ENCODE measurements at places on chromosomes 12 and 14. TPM values are rescaled to one million over a fixed set of nuclear protein-coding genes. Genes with fewer than 3 reads are reported as not detected.

DNA sequence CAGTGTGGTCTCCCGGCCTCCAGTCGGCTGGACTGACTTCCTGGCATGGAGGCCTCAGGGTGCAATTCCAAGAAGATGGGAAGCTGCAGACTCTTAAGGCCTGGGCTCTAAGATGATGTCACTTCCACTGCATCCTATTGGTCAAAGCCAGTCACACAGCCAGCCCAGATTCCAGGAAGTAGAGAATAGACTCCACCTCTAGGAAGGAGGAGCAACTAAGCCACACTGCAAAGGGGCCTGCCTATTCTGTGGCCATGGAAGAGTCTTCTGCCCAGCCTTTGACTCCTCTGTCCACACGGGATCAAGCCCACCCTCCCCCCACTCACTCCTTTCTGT, 103.9 kb upstream of the RFLNA start:
- no peak for DNase-seq

Gene HEBP1
- polyA plus RNA-seq, result 237 TPM

Gene FAM181A
- not detected for polyA plus RNA-seq

DNA sequence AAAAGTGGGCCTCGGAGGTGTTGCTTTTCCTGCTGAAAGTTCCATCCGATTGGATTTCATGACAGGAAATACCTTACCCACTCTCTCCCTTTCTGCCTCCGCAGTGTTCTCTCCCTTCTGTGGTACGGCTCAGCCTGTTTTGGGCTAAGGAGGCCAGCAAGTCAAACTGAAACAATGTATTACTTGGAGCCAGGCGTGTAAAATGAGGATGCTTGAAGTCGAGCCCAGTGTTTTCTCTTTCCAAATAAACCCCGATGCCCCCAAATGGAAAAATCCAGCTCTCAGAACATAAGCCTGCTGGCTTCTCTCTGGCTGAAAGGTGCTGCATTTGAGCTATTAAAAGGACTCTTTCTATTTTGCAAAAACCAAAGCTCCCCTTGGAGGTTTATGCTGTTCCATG, 124.7 kb downstream of the ZNF664 start:
- no peak for DNase-seq

DNA sequence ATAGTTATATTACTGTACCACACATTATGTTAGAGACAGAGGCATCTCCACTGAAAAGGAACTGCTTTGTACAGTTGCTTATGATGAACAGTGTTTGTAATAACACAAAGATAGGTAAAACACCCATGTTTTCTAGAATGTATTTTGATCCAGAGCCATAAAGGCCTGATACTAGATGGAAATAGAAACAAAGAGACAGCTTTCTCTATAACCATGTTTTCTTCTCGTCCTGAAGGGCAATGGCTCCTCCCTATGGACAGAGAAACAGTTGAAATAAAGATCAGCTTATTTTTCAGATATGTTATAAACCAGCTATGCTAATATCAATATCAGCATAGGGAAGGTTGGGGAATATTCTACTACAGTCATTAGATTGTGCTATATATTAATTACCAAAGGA, 109.2 kb downstream of the ATXN7L3B start:
- DNase-seq, result peak; percentile 1

DNA sequence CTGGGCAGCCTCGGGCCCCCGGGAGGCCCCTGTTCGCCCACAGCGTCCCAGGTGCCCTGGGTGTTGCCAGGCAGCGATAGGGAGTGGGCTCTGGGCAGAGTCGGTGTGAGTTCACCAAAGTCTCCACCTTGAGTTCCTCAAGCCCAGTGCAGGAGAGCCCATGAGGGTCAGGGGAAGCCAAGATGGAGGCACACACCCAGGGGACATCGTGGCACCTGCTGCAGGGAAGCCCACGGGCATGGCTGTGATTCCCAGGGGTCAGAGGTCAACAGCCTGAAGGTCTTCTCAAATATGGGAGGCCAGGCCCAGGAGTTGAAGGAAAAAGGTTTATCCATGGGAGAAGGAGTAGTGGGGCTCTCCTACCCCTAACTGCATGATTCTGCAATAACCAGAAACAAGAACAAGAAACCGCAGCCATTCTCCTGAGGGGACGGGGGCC, 148.8 kb downstream of the ADGRD1 start:
- DNase-seq, result no peak

DNA sequence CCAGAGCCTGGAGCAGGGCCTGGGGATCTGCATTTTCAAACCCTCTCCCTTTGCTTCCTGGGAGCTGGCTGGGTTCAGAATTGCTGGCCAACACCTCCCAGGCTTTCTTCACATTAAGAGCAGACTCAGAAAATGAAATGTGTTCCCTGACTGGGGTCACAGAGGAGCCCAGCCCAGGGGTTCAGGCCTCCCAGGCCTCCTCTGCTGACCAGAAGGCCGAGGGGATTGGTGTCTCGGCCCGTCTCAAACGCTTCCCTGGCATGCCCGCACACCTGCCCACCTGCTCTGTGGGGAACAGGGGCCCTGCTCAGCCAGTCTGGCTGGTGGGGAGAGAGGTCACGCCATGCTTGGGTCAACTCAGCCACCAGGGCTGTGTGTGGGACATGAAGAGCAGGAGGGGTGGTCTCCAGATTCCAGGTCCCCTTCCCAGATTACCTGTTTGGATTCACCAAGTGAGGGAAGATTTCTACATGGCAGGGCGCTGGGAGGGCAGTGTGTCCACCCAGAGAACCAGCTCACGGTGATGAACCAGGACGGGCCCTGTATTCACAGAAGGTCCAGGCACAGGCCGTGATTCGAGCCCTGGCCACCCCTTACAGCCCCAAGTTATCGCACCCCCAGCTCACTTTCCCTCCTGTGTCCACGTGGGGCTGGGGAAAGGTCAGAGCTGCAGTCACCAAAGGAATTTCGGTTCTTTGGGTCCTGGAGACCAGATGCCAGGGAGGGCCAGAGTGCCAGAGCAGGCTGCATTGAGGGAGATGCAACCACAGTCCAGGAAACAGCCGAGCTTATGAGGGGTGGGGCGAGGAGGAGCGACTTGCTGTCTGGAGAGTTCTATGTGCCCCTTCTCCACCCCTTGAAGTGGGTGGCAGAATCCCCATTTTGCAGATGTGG, 55.2 kb upstream of the RIN3 start:
- DNase-seq, result no peak

- DNase-seq, result no peak
These were observed 174.7 kb downstream of the SLC2A13 start for GRCh38 chr12:39931231-39931630.

- DNase-seq, result no peak
These were observed 1.3 kb upstream of the RPGRIP1 start for GRCh38 chr14:21278632-21279031.

- no peak for DNase-seq
These were observed 6.6 kb downstream of the TMEM263 start for GRCh38 chr12:106962286-106962685.

Gene LRTM2
- polyA plus RNA-seq, result 0.13 TPM

- DNase-seq, result no peak
These were observed 17.7 kb downstream of the RFX4 start for GRCh38 chr12:106600503-106600902.

Gene ARHGEF25
- polyA plus RNA-seq, result 17.8 TPM

Gene TEX52
- polyA plus RNA-seq, result 2.8 TPM

Gene DNAI7
- 0.63 TPM for polyA plus RNA-seq

GRCh38 chr12:38921025-38921677, 15.8 kb upstream of the CPNE8 start:
- DNase-seq, result peak; percentile 68

- no peak for DNase-seq
These were observed 5.3 kb downstream of the RNF41 start for GRCh38 chr12:56216461-56216860.

DNA sequence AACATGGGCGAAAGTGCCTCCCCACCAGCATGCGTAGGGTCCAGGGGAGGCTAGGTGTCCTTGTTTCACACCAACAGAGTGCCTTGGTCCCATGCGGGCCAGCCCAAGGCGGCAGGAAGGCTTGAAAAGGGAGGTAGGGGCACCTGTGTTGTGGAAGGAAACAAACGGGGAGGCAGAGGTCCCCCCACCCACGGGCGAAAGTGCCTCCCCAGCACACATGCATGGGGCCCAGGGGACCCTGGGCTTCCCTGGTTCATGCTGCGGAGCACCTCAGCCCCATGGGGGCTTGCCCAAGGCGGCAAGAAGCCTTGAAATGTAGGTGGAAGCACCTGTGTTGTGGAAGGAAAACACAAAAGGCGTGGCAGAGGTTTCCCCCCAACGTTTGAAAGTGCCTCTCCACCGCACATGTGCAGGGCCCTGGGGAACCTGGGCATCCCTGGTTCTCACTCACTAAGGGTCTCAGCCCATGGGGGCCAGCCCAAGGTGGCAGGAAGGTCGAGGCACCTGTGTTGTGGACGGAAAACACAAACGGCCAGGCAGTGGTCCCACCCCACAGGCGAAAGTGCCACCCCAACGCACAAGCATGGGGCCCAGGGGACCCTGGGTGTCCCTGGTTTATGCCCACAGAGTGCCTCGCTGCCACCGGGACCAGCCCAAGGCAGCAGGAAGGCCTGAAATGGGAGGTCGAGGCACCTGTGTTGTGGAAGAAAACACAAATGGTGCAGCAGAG, 374.7 kb downstream of the ALG10 start:
- DNase-seq, result no peak

Gene TEAD4
- polyA plus RNA-seq, result 5.5 TPM

- no peak for DNase-seq
These were observed 54.4 kb upstream of the TMEM263 start for GRCh38 chr12:106901276-106901675.

DNA sequence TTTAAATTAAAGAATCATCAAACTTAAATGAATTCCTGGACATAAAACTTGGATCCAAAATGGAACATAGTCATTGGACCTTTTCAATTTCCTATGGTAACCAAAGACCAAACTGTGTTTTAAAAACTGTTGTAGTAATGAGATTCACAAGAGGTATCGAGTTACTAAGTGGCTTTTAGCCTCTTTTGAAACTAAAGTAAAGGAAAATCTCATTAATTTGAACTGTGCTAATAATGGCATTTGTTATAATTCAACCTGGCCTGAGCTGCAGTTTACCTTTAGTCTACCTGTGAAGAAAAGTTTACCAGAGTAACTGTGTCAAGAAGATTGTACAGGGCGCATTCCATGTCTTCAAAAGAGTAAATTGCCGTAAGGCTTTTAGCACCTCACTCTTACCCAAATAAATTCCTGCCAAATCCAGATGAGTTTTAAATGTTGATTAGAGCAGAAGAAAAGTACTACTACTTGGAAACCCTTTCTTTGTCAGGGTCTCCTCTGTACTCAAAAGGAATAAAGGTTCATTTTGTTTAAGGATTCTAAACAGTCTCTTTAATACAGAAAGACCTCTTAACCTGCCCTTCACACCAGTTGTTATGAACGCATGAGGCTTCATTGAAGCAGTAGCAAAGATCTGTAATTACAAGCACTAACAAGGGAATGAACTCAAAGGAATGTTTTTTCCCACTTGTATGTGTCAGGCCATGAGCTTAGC, 17.1 kb upstream of the MED13L start:
- DNase-seq, result no peak

DNA sequence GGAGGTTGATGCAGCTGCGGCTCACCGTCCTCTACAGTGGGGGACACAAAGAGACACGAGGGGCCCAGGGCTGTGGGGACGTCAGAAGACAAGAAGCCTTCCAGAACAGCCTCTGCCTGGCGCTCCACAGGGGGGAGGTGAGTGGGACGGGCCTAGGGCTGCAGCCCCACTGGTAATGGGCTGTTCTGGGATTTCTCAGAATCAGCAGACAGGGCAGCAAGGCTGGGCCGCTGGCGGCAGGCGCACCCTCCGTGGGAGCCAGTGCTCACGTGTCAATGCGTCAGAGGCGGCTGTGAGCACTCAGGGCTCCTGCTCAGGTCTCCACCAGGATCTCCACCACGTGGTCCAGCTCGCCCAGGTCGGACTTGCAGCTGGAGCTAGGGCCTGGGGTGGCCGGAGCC, 10.0 kb downstream of the CDCA4 start:
- no peak for DNase-seq

Gene RAB5B
- 112 TPM for polyA plus RNA-seq
